Activated gamma-delta T cell treated with Interleukin-2 at 50 U/mL for 16 hours (primary cell): ENCODE measurements at places on chromosomes 4 and X.

DNA sequence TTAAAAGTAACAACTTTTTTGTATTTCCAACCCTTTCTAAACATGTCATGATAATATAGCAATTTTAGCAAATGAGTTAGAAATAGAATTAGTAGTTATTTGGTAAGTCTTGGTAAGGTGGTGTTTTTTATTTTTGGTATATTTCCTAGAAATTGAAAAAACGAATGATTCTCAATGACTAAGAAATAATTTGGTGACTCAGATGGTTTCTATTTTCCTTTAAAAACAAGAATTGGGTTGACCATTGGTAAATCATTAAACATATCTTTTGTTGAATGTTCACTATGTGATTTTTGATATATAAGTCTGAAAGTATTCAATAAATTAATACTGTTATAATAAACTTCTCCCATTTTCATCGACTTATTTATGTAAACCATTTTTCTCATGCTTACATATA is 206.2 kb upstream of the BANK1 start:
- DNase-seq: no peak

DNA sequence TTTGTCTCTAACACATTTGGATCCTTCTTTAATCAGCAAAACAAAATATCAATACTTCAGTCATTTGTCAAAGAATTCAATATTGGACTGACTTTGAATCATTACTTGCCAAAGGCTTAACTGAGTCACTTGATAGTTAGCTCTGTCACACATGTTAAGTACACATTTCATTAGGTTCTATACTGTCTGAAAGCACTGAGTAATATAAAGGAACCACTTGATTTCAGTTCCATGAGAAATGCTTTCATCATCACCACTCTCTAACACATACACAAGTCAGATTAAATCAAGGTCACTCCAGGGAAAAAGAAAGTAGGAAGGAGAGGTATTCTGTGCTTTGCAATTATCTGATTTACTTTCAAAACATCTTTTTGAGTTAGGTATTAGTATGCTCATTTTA is 1233.1 kb downstream of the C4orf33 start:
- DNase-seq: no peak

DNA sequence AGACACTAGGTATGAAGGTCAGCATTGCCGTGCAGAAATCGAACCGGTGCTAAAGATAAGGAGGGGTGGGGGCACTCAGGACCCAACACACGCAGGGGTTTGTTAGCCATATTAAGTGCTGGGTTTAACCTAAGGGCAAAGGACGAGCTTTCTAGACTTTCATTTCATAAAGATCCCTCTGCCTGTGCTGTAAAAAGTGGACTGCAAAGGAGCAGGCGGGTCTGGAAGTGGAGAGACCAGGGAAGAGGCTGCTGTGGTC is 1.3 kb downstream of the CASP3 start:
- no peak for DNase-seq

- DNase-seq: no peak
Observed at GRCh38 chr4:152368001-152368400, 167.9 kb downstream of the FBXW7 start.

DNA sequence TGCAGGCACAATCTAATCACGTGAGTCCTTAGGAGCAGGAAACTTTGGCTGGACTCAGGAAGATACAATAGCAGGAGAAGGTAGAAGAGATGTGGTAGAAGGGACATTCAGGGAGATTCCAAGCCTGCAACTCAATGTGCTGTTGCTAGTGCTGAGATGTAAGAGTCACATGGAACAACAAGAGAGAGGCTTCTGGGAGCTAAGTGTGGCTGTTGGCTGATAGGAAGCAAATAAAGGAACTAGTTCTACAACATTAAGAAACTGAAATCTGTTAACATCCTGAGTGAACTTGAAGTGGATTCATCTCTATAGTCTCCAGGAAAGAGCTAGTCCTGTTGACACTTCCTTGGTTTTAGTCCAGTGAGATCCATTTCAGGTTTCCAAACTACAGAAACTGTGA is 1207.4 kb downstream of the ADGRL3 start:
- DNase-seq: no peak

DNA sequence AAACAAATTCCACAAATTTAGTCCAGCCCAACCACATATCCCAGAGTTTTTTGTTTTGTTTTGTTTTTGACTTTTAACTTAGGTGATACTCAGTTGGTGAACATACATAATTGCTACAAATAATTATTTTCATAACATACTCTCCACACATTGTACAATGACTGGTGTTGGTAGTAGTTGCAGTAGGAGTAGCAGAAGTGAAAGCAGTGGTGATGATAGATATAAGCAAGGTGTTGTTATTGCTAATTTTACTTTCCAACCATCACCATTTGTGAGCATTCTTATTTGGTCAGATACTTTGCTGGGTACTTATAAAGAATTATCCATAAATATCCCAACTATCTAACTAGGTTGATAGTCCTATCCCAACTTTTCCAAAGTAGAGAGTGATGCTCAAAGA is 47.3 kb downstream of the ARHGAP24 start:
- no peak for DNase-seq

GRCh38 chrX:17669458-17669857 is 67.8 kb upstream of the SCML1 start:
- DNase-seq: no peak
